Activated CD4-positive, alpha-beta T cell treated with anti-CD3 and anti-CD28 coated beads for 4 hours (primary cell): ENCODE measurements at places on chromosomes 12 and 14.

- DNase-seq, result no peak
Observed at GRCh38 chr12:3295646-3296408, 195.2 kb upstream of the PRMT8 start.

GRCh38 chr12:126663304-126664094, 1598.3 kb downstream of the AACS start:
- no peak for DNase-seq

DNA sequence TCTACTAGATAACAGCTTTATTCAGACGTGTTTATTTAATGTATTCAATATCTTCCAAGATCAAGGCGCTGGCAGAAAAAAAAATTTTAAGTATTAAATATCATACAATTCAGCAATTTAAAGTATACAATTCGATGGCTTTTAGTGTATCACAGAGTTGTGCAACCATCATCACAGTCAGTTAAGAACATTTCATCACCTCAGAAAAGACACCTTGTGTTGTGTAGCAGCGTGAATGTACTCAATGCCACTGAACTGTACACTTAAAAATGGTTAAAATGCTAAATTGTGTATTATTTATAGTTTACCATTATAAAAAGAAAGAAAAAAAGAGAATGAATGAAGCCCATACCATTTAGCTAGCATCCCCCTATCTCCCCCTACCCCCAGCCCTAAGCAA, 96.4 kb downstream of the RIN3 start:
- no peak for DNase-seq

- no peak for DNase-seq
Observed at GRCh38 chr12:121424624-121424975, 24.7 kb downstream of the RNF34 start.

- no peak for DNase-seq
Observed at GRCh38 chr14:64800000-64800399, 79.7 kb downstream of the SPTB start.

- DNase-seq, result no peak
Observed at GRCh38 chr12:119444462-119445044, 110.0 kb downstream of the CCDC60 start.

GRCh38 chr12:106144847-106145246, 6.1 kb upstream of the NUAK1 start:
- no peak for DNase-seq

DNA sequence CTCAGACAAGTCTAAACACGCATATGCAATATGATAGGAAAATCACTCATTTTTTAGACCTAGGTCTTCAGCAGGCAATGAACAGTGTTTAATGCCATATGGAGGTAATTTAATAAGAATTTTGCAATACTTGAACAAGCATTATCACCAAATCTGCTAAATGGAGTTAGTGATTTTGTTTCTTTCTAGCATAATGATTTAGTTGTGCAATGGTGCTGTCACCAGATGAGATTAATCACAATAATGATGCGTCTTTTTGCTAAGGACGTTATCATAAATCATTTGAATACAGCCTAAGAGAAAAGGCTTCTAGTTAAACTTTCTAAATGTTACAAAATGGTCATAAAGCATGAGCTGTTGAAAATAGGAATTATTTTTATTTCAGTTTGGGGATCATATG, 170.0 kb upstream of the SLC16A7 start:
- no peak for DNase-seq

DNA sequence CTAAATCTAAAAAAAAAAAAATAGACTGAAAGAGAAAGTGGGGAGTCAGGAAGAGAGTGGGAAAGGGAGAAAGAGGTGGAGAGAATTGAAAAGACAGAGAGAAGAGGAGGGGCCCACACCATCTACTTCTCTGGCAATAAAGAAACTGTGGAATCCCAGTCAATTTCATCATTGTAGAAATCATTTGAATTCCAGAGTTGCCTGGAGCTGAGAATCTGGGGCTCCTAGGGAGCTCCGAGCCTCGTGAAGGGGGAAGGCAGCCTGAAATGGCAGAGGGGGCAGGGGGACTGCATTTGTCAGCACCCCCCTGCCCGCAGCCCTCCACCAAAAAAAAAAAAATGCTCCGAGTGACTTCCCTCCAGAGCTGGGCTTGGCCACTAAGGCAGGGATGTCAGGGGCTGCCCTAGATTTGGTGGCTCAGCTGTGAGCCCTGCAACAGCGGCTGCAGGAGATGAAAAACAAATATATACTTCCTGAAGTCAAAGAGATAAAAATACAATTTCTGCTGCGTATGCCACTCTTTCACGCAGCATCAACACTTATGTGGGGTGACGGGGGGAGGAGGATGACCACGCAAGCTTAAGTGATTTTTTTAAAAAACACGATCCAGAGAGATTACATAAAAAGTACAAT, 80.5 kb downstream of the BCL11B start:
- DNase-seq, result no peak

DNA sequence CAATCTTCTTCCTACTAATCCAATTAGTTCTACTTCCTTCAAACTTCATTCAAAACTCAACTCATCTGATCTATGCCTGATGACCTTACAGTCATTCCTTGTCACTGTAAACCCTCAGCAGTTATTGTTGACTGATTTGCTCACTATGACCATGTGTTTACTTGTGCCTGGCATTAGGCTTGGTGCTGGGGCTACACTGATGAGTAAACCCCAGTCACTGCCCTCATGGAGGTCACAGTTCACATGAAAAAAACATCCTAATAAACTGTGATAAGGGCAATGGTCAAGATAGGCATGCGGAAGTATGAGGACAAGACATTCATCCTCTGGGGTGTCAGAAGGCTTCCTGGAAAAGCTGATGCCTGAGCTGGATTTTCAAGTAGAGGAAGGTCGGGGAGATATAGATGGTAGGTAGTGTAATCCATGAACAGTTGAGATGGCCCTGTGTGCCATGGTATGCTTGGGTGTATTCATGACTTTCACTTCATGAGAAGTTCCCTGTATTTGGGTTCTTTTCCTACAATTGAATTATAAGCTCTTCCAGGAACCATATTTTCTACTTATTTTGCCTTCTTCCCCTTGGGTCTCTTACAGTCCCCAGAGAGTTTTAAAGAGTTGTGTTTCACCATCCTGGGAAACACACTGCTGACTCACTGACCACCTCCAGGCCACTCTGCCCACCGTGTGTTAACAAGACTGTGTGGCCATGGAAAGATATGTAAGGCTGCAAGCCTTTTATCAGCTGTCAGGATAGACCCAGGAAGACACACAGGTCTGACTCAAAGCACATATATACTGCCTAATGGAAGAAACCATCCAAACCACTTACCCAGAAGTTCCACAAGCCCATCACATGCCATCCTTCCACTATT, 38.7 kb upstream of the DUSP6 start:
- no peak for DNase-seq

GRCh38 chr12:75921622-75922289, 109.8 kb downstream of the PHLDA1 start:
- DNase-seq, result no peak

- no peak for DNase-seq
Observed at GRCh38 chr12:12788131-12788530, 2.7 kb downstream of the APOLD1 start.

GRCh38 chr12:129877411-129877810, 26.4 kb downstream of the TMEM132D start:
- DNase-seq, result no peak

GRCh38 chr12:39412210-39412609, 30.7 kb downstream of the KIF21A start:
- no peak for DNase-seq

DNA sequence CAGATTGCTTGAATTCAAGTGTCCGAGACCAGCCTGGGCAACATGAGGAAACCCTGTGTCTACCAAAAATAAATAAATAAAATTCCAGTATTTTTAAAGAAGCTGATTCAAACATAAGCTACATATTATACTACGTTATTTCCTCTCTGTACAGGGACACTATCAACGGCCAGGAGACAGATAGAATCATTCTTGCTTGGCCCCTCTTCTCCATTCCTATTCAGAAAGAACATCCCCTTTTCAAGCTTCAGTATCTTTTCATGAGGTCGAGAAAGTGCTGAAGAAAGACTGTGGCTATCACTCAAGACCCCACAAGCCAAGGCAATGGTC, 314 bp upstream of the DHRS7 start:
- no peak for DNase-seq

GRCh38 chr14:34365309-34365915, 96.6 kb downstream of the SPTSSA start:
- DNase-seq, result no peak

DNA sequence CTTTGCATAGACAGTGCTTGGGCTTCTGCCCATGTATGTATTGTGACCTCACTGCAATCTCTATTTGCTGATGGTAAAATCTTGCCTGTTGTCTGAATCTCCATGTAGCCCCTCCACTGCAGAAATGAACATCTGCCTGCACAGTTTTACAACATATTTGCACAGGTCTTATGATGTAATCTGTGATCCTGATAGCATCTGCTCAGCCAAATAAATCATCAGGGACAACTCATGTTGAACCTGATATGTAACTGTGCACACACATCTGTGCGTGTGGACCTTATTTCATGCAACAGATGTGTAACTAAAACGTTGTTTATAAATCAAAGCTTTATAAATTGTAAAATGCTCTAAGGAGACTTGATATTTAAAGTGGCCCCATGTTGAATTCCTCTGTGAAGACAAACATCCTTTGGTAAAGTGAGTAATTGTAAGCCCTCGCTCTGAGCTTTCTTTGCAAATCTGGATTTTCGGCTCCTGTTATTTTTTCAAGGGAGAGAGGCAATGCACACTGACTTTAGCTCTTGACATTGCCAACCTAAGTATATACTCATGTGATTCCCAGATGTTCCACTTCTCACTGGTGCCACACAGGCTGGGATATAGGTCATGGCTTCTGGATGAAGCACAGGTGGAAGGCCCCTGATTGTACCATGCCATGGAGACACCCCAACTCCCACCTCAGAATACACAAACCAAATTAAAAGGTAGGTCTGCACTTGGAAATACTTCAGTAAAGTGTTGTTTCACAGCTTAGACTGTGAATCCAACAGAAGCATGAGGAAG, 371.3 kb downstream of the GRIN2B start:
- no peak for DNase-seq

DNA sequence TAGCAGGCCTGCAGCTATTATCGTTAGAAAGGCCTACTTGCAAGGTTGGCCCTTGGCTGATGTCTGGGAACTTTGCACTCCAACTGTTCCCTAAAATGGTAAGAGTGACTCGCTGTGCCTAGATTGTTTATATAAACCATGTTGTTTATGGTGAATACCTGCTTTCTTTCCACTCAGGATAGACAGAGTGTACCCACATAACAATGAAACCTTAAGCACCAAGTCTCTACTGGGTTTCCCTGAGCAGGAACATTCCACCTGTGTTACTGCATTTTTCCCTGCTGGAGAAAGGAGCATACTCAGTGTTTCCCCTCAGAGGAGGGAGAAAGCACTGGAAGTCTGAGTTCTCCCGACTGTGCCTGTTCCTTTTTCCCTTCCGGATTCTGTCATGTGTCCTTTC, 32.8 kb downstream of the ERP29 start:
- DNase-seq, result no peak

- DNase-seq, result no peak
Observed at GRCh38 chr12:80838708-80839107, 99.0 kb downstream of the LIN7A start.

DNA sequence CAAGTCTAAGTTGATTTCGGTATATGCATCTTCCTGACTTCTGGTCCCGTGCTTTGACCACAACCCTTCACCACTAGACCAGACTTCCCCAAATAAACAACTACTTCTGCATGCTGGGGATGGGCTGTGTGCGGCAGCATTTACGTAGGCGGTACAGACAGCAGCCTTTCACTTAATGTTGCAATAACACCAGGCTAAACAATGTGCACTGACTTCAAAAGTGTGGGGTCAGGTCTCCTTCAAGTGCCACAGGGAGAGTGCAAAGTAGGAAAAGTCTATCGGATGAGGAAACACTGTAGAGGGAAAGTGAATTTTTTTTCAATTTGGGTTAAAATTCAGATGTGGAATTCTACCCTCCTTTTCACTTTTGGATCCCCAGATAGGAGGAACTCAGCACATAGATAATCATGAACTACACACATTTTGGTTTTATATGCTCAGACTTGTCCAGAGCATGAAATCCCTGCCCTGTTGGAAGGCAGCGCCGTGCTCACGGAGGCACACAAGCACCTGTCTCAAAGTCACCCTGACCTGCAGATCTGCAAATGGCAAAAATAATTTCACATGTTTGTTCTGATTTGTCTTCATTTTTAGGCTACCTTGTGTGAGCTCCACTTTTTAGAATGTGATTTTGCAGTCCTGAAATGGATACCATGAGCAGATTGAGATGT, 3.6 kb upstream of the FOS start:
- no peak for DNase-seq

DNA sequence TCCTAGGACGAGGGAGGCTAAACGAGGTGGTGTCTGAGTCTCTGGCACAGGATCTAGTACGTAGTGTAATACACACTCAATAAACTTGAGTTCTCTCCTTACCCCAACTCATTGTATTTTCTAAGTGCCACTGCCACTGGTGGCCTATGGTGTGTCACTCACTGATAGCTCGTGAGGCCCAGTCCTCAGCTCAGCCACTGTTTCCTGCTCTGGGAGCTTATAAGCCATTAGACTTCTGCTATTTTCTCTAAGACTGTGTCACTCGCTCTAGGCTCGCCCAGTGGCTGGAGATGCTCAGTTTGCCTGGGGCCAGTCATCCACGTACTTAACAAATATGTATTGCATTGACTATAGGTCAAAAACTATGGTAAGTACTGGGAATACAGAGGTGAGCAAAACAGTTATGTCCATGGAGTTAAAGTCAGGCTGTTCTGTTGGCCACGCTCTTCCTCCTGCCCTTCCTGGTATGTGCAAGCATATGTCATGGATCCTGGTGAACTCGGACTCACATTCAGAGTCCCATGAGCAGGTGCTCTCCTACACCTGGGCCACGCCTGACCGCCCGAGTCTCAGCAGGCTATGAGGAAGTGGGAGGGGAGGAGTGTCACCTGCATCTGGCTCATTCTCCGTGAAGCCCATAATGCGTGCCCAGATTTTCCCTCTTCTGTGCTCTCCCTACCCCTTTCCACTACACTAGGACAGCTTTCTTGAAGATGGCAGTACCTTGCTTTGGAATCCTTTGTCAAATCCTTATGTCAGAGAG, 41.6 kb downstream of the DEGS2 start:
- DNase-seq, result no peak

DNA sequence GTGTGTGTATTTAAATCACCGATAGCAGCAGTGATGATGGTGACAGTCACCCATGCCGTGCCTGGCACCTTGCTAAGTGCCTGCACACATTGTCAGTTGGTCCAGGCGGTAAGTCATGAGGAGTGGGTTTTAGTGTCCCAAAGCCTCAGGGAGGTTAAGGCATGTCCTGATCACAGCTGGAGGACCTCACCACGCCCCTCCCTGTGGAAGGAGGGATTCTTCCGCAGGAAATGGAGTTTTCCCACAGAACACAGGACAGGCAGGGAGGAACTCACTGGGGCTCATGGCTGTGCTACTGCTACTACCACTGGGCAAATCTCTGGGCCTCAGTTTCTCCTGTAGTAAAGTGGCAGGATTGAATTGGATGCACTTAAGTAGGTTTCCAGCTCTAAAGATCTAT, 142.3 kb downstream of the CACNA1C start:
- no peak for DNase-seq

- DNase-seq, result no peak
Observed at GRCh38 chr12:78878459-78878858, 13.9 kb downstream of the SYT1 start.

- no peak for DNase-seq
Observed at GRCh38 chr14:95815226-95815690, 61.4 kb upstream of the TUNAR start.

GRCh38 chr14:33404054-33404453, 465.4 kb downstream of the NPAS3 start:
- no peak for DNase-seq

- no peak for DNase-seq
Observed at GRCh38 chr14:71985538-71986189, 53.4 kb downstream of the RGS6 start.

- DNase-seq, result no peak
Observed at GRCh38 chr12:113371808-113372207, 13.4 kb downstream of the PLBD2 start.
